Anterior cingulate cortex (tissue), 58 donors: ENCODE measurements at places on chromosomes 5 and 9.

DNA sequence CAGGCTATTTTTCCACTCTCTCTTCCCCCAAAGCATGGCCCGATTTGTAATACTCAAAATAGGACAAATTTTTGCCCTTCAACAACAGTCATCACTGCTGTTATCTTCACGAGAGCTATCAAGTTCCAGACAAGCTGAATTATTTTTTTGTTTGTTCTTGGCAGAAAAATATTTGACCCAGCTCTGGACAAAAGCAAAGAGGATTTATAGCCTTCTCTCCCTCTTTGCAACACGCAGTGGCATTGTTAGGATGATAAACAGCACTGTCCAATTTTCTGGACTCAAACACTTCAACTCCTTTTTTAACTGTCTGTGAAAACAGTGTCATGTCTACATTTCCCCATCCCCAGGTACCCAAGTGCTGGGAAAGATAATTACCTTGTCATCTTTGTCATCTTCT lies 160.3 kb downstream of the SLF1 start:
- no peak for DNase-seq

- DNase-seq: no peak
These were observed 14.1 kb downstream of the PDLIM4 start for GRCh38 chr5:132271251-132272246.

GRCh38 chr9:17160327-17160726 lies 25.5 kb downstream of the CNTLN start:
- DNase-seq: no peak

DNA sequence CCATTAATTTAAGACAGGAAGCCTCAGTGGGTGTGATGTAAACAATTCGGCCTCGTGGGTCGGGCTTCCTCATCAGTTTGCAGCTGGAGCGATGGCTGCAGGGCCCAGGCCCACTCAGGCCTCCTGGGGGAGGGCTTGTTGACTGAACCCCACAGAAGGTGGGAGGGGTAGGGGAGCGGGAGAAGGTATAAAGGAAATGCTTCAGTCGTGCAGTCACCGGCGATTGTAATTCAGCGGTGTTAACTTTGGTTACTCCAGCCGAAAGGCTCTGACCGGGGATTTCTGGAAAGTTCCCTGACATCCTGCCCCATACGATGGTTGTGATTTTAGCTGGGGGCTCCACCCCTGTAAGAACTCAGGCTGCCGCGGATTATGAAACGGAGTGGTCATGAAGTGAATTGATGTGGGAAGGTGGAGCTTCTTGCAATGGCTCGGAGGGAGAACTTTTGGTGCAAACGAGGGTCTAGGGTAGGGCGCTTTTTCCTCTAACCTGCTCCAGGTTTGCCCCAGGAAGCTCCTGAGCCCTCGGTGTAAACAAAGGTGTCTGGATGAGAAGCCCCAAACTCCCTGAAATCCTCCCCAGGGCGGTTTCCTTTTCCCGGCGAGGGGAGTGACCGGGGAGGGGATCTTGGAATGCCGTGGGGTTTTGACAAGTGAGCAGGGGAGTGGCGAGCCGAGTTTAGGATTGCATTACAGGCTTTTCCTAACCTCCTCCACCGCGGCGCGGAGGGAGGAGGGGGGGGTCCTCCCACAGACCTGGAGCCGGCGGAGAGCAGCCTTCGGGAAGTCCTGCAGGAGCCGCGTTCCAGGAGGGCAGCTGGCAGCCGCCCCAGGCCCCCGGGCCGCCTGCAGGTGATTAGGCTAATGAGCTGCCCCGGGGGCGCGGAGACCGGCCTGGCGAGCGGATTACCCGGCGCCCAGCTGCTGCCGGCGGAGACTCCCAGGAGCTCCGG lies 215.5 kb downstream of the PDZD2 start:
- no peak for DNase-seq

DNA sequence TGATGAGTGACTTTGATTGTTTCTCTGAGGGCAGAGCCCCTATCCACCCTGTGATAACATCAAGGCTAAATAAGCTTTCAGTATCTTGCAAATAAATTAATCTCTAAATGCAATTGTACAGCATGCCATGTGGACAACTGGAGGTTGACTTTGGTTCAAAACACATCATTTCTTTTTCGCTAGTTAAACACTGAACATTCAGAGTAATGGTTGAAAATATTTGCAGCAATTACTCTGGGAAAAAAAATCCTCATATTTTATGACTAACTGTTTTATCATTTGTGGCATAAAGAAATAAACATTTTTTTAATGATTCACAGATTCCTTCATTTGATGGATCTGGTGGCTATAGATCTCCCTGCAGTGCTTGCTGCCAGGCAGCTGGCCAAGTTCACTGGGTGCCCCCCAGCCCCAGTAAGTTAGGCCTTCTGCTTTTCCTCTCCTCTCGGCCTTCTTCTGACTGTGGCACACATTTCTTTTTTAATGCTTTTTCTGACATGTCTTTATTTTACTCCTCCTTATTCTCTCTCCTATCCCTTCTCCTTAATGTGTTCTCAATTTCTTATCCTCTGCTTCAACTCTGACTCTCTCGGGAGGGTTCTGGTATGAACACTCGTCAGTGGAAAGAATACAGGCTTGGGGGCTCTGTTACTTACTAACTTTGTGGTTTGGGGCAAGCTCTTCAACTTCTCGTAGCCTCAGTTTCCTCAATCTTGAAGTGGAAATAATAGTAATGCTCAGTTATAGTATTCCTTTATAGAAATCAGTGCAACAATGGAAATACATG lies 69.6 kb downstream of the ADAMTSL1 start:
- DNase-seq: no peak

GRCh38 chr5:58598440-58598839 lies 15.6 kb downstream of the RAB3C start:
- DNase-seq: no peak

DNA sequence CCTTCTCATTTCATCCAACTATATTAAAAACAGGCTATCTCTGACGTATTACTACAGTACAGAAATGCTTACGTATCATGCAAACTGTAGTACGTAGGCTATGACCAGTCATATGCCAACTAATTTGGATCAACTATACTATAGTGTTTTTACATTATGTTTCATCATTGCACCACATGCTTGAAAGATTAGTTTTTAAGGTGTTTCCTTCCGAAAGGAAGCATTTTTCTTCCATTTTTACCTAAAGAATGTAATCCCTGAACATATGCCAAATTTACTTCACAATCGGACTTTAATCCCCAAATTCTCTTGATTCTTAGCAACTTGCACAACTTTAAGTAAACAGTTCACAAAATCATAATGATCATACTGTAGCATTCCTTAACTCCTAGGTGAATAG lies 153.9 kb downstream of the BNC2 start:
- no peak for DNase-seq

GRCh38 chr9:128999581-129000206 lies 28.4 kb downstream of the SH3GLB2 start:
- DNase-seq: no peak
